ENCODE measurements at places on chromosomes 7 and 10.

GRCh38 chr10:60384708-60385398 is 4.8 kb downstream of the ANK3 start:
- peak; percentile 45 for DNase-seq

DNA sequence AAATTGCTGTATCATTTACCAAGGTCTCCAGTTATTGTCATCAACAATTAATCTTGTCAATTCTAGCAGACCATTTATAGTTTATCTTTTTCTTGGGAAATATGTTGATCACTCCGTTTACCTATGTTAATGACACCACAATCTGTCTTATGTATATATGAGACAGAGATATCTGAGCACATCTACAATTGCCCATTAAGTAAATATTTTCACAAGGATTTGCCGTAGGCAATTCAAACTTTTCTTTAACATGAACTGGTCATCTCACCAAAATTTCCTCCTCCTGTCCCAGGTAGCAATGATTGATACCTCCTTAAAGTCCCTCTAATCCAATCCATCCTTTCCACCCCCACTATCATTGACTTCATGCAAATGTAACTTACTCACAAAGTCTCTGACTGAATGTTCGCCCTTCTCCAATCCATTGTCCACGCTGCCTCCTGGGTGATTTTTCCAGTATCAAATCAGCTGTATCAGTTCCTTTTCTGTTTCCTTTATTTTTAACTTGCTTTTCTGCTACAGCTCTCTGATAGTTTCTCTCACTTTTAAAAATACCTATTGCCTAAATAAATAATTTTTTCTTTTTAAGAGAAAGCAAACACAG is 138.3 kb downstream of the GNAT3 start:
- no peak for DNase-seq

GRCh38 chr7:108178398-108178797 is 48.2 kb upstream of the LAMB4 start:
- no peak for DNase-seq

- DNase-seq, result peak; percentile 69
Observed at GRCh38 chr10:114026189-114027040, 17.3 kb upstream of the ADRB1 start.

DNA sequence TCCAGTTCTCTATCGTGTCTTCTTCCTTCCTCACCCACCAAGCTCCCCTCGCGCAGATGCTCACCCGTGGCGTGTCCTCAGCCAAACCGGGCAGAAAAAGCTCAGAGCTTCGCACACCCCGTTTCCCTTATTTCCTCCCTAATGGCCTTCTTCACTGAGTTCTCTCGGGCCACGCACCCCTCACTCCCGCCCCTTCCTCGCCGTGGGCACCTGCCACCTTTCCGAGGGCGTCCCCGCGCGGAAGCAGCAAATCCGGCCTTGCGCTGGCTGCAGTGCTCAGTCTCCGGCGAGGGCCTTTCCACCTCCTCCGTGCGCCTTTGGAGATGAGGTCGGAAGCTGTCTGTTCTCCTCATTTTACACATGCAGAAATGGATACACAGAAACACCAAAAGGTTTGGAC is 12.4 kb upstream of the CALML3 start:
- DNase-seq, result no peak
